Aorta (tissue), 5 donors: ENCODE measurements at places on chromosomes 16 and 17. TPM values are rescaled to one million over a fixed set of nuclear protein-coding genes. Genes with fewer than 3 reads are reported as not detected.

Gene PRKCB
- polyA plus RNA-seq, result 0.28 TPM

Gene DGKE
- 0.88 TPM for polyA plus RNA-seq

Gene CLEC10A
- polyA plus RNA-seq, result 1.9 TPM

GRCh38 chr16:11806721-11807120 lies 9.7 kb upstream of the ZC3H7A start:
- no peak overlapping the region for H3K4me3 ChIP-seq
- H3K36me3 ChIP-seq, result no peaks in the 10 kb centered on the region
- H3K27ac ChIP-seq, result no peak overlapping the region

DNA sequence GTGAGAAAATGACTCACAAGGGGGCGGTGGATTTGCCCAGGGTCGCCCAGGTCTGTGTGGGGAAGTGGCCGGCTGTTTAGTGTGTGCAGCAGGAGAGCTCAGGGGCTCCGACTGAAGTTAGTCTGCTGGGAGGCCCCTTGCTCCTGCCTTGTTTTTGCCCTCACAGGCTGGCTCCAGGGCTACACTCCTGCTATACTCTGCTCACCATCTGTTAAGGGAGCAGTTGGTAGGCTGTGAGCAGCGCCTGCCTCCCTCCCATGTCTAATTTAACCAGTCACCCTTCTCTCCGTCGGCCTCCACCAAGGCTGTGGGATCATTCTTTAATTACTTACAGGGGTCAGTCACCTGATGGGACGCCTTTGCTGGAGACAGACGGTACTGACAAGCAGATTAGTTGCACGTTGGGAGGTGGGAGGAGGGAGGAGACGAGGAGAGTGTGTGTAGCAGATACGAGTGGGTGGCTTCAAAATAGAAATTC lies 35.5 kb downstream of the KSR1 start:
- H3K27ac ChIP-seq, result no peak overlapping the region
- H3K4me3 ChIP-seq, result no peak overlapping the region
- H3K27me3 ChIP-seq, result no peaks in the 10 kb centered on the region
- H3K36me3 ChIP-seq, result no peaks in the 10 kb centered on the region
- H3K4me1 ChIP-seq, result no peaks in the 10 kb centered on the region

GRCh38 chr17:50259477-50260324 lies 14.6 kb upstream of the TMEM92 start:
- H3K4me3 ChIP-seq, result no peak overlapping the region
- H3K36me3 ChIP-seq, result no peaks in the 10 kb centered on the region
- no peaks in the 10 kb centered on the region for H3K4me1 ChIP-seq
- no peaks in the 10 kb centered on the region for H3K27me3 ChIP-seq

GRCh38 chr16:349211-349610 lies 3.3 kb downstream of the AXIN1 start:
- no peak overlapping the region for H3K27ac ChIP-seq
- H3K4me3 ChIP-seq, result no peak overlapping the region
- DNase-seq, result no peak
- H3K27me3 ChIP-seq, result no peaks in the 10 kb centered on the region
